ENCODE measurements at places on chromosomes 3 and 15.

DNA sequence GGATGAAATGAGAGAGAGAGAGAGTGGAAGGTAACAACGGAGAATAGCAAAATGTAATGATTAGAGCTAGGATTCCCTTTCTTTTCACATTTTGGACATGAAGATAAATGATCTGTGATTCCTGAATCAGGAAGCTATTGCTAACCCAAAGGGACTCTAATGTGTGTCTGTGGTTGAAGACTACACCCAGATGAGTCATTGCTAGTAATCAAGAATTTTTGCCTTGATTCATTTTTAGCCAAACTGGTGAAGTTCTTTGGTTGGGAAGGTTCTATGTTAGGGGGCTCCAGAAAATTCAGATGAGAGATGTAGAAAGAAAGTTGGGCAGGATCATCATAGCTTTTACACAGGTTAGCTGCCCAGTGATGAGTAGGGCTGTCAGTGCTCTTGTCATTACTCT lies 116.4 kb downstream of the DUT start:
- no peak for DNase-seq

GRCh38 chr3:98977520-98977919 lies 76.0 kb upstream of the DCBLD2 start:
- no peak for DNase-seq

DNA sequence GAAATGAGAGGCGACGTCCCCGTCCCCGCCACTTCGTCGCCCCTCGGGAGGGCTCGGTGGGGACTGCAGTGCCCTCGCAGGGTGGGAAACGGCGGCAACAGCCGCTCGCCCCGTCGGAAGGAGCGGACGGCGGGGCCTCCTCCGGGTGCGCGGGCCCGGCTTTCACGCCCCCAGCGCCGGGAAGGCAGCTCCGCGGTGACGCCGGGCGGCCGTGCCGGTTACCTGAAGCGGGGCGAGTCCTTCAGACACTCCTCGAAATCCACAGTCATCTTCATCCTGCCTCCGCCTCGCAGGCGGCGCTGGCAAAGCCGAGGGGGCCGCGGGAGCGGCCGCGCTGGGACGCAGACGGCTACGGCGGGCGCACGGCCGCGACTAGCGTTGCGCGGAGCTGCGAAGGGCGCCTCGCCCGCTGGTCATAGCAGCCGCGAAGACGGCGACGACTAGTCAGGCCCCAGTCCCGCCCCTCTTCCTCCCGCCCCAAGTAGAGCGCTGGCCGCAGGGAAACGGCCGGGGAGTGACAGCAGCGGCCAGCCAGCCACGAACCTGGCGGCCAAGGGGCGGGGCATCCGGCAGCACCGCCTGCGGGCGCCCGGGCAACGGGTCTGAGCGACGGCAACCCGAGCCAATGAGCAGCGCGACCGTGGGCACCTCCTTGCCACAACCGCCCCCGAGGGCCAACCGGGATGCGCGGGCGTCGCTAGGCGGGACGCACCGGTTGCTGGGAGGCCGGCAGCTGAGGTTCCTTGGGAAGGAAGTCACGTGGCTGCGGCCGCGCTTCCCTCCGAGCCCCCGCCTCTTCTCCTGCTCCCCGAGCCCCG lies at the start of gene ACAP2:
Gene ACAP2 (minus strand): TSS at position 448 of the 818 bp plus-strand sequence. CDS start 173 bp downstream, at position 275.
- DNase-seq: peak; percentile 100

DNA sequence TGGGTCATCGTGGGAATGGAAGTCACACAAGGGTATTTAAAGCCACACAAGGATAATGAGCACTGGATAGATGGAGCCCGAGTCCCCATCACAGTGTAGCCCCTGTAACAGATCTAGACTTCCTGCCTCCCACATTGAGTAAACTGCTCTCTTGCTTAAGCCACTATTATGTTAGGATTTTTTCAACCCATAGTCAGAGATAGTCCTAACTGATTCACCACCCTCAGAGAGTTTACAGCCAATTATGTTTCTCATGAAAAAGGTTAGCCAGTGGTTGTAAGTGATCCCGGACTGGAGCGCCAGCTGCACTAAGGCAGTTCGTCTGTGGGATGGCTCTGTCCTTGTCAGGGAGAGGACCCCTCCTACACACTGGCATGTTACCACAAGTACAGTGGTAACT lies 77.0 kb downstream of the KLF13 start:
- DNase-seq: no peak

GRCh38 chr15:43792761-43793476 lies 799 bp downstream of the SERF2 start:
- DNase-seq: no peak

- DNase-seq: no peak
Observed at GRCh38 chr3:5972586-5972985, 785.1 kb downstream of the EDEM1 start.

GRCh38 chr15:74263466-74263865 lies 27.3 kb downstream of the CCDC33 start:
- no peak for DNase-seq

GRCh38 chr15:25829073-25829472 lies 34.1 kb downstream of the ATP10A start:
- DNase-seq: no peak

GRCh38 chr3:149575961-149576564 lies 81.8 kb downstream of the WWTR1 start:
- peak; percentile 40 for DNase-seq

DNA sequence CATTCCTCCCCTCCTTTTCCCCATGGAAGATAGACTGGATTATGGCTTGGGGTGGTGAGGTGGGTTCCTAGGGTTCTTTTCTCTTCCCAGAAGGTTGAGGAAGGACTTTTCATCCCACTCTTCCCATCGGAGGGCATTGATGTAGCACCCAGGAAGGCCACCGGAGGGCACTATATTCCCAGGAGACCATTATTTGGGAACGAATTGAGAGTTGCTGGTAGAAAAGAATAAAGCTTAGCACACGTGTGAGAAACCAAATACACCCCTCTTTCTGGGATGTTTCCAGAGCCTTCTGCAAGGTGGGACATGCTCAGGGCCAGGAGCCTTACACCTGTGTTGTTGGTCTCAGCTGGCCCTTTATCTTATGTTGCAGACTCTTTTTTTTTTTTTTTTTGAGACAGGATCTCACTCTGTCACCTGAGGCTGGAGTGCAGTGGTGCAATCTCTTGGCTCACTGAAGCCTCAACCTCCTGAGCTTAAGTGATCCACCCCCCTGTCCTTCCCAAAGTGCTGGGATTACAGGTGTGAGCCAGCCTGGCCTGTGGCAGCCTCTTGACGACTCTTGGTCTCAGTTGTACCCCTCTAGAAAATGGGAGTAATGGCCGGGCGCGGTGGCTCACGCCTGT lies 6.3 kb upstream of the CDC25A start:
- DNase-seq: peak; percentile 64

- DNase-seq: no peak
Observed at GRCh38 chr3:13002398-13003124, 70.7 kb downstream of the IQSEC1 start.

GRCh38 chr3:64890466-64890865 lies 202.7 kb upstream of the ADAMTS9 start:
- no peak for DNase-seq

DNA sequence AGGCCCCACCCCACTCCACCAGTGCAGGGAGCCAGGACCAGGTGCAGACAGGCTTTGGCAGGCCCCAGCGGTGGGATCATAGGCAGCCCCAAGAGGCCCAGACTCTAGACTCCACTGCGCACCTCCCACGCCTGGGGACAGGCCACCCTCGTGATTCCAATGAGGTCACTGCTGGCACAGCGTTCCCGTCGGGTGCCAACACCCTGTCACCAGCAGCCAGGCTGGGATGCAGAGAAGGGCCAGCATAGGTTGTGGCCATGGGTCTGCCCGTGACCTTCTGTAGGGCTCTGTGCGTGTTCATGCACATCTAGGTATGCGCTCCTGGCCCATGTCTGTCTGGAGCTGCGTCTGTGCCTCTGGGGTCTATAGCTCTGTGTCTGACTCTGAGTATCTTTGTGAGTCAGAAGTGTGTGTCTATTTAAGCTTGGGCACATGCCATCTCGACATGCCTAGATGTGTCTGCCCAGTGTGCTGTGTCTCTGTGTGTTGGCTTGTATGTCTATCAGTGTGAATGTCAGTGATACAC lies 13.0 kb downstream of the VIPR1 start:
- DNase-seq: no peak

GRCh38 chr15:79562403-79562815 lies 130.3 kb downstream of the MINAR1 start:
- DNase-seq: no peak

- no peak for DNase-seq
Observed at GRCh38 chr3:144775551-144775950, 803.9 kb downstream of the DIPK2A start.

DNA sequence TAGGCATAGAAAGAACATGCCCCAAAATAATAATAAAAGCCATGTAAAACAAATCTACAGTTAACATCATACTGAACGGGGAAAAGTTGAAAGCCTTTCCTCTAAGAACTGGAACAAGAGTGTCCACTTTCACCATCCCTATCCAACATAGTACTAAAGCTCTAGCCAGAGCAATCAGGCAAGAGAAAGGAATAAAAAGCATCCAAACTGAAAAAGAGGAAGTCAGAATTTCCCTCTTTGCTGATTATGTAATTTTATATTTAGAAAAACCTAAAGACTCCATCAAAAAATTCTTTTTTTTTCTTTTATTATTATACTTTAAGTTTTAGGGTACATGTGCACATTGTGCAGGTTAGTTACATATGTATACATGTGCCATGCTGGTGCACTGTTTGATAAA lies 661.6 kb upstream of the CBLB start:
- no peak for DNase-seq

DNA sequence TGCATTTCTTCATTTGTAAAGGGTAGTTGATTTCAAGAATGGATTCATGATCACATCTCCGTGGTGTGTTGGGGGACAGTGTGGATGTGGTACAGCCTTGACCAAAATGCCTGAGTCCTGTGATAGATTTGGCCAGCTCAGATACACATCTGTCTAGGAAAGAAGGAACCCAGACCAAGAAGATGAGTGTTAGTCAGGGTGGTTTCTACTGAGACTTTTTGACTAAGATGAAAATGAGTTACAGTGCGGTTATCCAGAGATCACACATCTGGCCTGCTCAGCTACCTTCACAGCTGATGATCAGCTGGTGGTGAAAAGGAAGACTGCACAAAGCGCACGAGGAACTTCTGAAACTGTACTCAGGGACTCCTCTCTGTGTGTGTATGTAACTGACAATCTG lies 68.0 kb downstream of the FNDC3B start:
- no peak for DNase-seq

DNA sequence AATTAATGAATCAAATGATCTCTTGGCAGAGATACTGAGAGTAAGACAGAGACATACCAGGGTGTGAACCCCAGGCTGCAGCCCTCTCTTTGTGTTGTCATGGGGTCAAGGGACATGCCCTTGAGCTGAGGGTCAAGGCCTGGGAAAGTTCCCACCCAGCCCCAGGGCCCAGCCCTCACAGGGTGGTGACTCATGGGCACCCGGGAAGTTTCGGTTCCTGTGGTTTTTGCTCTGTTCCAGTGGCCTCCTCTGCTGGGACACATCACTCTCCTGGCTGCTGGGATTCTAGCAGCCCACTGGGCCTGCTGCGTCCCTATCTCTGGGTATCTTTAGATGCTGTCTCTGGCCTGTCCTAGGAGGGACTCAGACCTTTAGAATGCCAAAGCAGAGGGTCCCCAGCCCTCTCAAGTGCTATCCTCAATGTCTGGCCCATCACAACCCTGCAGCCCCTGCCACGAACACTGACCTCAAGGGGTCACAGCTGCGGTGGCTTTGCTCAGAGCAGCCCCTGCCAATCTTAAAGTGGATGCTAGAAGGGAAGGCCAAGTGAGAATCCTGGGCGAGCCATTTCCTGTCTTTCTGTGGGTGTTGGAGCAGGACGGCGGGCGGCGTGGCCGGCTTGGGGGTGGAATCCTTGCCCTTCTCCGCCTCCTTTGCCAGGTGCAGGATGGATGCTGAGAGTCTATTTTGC lies 148.4 kb upstream of the TLE3 start:
- DNase-seq: no peak
